Activated CD4-positive, CD25-positive, alpha-beta regulatory T cell treated with anti-CD3 and anti-CD28 coated beads, Interleukin-2, amount 50 U/mL, for 16 hours (primary cell): ENCODE measurements at places on chromosomes 4 and X.
A peak's percentile ranks its signal among the peaks of the same experiment; 100 is the strongest.

- no peak for DNase-seq
Observed at GRCh38 chrX:19639813-19640462, 124.6 kb upstream of the MAP3K15 start.

GRCh38 chr4:102338405-102338804 lies 6.9 kb downstream of the SLC39A8 start:
- no peak for DNase-seq

GRCh38 chr4:174672276-174672675 lies 150.0 kb upstream of the HPGD start:
- no peak for DNase-seq

DNA sequence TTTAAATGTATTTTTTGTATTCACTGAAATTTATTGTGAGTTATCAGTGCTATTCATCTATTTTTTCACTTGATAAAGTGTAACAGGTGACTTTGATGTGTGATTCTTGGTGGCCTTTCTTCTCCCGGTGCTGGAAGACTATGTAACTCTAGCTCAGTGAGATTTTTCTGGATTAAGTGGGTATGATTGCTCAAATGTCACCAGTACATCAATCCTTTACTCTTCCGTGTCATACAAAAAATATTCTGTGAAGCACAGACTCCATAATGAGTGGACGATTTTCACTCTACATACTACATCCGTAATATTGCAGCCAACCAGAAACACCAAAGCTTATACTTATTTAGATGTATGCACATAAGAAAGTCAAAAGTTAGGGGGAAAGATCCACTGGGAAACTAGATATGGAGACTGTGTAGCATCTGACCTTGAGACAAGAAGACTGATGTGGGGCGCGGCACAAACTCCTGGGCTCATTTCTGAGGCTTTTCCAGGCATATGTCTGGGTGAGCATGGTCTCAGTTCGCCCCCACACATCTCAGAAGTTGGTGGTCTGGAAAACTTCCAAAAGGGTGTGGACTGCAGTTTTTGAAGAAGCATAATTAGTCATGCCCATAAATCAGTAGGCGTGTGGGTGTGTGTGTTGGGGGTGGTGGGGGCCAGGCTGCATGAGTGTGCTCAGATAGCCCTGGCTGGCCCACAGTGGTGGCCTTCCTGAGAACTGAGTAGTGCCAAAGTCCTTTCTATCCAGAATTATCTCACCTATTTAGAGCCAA lies 53.9 kb upstream of the TENM3 start:
- no peak for DNase-seq

GRCh38 chr4:2837904-2838496 lies 5.6 kb upstream of the ADD1 start:
- DNase-seq = peak; percentile 54

DNA sequence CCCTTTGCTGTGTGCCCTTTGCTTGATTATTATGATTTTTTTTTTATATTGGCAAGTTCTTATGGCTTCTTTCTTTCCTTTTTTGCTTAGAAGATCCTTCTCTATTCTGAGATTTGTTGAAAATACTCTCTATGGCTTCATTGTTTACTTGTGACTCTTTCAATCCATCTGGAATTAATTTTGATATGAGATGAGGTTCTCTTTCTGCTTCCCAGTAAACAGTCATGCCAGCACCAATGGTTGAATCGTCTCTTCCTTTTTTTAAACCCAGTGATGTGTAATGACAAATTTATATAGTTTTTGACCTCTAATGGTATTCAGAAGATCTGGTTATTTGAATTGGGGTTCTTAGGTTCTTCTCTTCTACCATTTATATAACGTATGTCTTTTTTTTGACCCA lies 121.8 kb downstream of the ARHGAP10 start:
- DNase-seq = no peak

GRCh38 chrX:12955882-12956703 lies 18.8 kb upstream of the TMSB4X start:
- no peak for DNase-seq

DNA sequence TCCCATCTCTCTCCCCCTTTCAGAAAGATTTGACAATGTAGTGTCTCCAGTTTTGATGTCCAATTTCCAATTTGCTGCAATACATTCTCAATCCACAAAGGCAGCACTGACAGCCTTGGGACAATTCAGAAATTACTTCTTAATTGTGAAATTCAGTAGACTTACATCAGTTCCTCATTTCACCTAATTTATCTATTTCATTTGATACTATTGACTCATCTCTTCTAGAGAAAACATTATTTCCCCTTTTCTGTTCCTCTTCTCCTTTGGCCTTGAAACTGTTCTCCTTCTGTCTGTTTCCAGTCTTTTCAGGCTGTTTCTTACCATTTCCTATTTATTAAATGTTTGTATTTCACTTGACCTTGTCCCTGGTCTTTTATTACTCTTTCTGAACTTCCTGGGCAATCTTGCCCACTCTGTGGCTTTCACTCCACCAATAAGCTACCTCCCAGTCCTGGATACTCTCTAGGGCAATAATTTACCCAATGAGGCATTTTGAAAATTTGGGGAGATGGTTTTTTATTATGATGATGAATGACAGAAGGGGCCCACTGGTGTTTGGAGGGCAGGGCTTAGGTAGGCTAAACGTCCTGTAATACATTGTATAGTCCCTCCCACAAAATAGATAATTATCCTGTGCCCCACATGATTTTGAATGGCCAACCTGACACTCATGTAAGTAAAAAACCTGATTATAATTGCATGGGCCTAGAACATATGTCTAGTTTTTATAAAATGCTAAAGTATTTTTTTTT lies 498.0 kb upstream of the BOD1L1 start:
- no peak for DNase-seq
